ENCODE measurements at places on chromosomes 16 and 17.
A peak's percentile ranks its signal among the peaks of the same experiment; 100 is the strongest.

DNA sequence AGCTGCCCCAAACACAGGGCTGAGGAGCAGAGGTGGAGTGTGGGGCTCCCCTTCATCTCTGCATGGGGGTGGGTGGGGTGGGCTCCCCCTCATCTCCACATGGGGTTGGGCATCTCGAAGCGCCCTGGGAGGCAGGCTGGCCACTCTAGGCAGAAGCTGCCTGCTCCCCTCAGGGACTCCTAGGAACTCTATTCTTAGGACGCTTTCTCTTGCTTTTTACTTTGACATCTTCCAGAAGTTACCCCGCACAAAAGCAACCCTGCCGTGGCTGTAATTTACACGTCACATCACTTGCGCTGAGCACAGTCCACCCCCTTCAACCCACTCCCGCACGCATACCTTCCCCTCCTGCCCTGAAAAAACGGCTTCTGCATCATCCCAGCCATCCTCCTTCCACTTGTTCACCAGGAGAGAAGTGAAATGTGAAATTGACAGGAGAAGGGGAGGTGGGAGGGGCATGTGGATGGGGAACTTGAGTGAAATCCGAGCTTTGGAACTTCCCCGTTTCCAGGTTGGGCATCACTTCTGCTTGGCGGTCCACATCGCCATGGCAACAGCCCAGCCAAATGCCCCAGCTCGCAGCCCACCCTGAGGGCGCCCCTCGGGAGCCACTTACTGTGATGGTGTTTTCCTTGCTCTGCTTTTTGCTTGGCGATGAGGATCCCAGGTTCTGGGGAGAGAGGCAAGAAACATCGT, 53.7 kb upstream of the RCVRN start:
- DNase-seq, result no peak

GRCh38 chr16:15928261-15929104, 20.9 kb upstream of the ABCC1 start:
- DNase-seq, result no peak

DNA sequence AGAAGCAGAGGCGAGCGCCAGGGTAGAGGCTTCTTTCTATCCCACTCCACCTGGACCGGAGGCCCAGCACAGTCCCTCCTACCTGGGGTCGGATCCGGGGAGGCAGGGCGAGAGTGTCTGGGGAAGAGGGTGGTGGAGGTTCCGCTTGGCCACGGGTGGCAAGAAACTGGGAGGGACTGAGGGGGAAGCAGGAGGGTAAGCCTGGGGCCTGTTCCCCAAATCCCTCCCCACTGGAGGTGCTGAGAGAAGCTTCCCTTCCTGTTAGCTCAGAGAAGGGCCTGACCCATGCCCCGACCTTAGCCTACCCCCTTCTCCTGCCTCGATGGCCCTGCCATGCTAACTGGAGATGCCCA, 1.8 kb upstream of the TPPP3 start:
- DNase-seq, result peak; percentile 68

GRCh38 chr16:47667956-47668355, 206.8 kb downstream of the PHKB start:
- DNase-seq, result peak; percentile 11

- DNase-seq, result no peak
These were observed 3.3 kb upstream of the PRSS33 start for GRCh38 chr16:2790631-2791030.

GRCh38 chr17:8159032-8159400, 3.7 kb downstream of the VAMP2 start:
- peak; percentile 87 for DNase-seq

- no peak for DNase-seq
These were observed 5.1 kb upstream of the HEXIM1 start for GRCh38 chr17:45143094-45143670.

DNA sequence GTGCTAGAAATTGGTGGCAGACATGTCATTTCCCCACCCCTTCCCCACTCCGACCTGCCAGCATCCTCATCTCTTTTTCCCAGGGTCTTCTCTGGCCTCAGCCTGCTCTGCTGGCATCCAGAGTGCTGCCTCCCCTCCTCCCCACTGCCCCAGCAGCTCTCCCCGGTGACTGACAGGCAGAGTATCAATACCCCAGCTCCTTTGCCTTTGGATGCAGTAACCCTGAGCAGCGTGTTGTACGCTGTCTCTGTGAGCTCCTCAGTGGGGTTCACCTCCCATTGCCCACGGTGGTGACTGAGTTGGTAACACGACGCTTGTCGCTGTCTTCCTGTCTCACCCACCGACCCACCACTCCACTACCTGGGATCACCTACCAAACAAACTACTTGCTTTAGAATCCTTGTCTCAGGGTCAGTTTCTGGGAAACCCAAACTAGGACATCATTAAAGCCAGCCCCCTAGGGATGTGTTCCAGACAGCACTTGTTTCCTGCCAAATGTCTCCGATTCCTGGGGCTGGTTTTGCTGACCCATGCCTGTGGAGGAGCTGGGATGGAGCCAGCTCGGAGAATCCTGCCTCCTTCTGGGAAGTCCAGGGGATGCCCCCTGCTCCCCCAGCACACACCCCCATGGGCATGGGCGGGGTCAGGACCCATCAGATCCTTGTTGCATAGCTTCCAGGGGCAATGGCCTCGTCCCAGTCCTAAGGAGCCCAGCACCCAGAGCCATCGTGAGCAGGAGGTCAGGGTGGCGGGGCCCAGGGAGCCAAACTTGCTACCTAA, 8.3 kb upstream of the SBK1 start:
- peak; percentile 82 for DNase-seq

DNA sequence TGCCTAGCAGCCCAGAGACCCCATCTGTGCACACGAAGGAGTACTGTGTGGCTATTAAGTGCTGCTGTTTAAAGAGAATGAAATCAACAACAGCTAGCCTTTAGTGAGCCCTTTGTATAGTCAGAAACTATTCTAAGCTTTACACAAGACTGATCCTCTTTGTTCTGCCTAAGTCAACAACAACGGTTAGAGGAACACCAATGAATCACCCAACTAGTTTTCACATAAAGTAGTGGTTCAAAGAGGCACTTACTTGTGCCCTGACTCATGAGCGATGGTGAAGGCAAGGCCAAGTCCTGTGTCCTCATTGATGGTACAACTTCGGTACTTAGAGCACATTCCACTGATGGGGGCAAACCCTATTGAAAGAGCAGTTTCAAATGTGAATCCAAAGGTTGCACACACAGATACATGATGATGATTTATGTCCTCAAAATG, 75.8 kb downstream of the ADAMTS18 start:
- peak; percentile 92 for DNase-seq

- no peak for DNase-seq
These were observed 27.8 kb upstream of the TMEM220 start for GRCh38 chr17:10757647-10758046.

DNA sequence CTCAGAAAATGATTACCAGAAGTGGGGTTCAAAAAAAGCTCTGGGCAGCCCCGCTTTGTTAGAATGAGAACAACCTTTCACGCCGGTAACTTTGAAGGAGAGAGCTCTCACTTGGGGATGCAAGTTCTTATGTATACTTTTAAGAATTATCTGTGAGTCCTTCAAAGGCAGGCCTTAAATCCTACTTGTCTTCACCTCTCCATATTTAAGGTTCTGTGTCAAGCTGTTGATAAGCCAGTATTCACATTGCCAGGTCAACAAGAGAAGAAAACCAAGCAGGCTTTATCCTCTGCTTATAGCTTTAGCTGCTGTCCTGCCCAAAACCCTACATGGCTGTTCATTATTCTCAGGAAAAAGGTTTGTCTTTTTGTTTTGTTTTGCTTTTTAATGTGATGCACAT, 42.9 kb downstream of the CDRT4 start:
- DNase-seq, result no peak

GRCh38 chr16:83066011-83066410, 439.2 kb downstream of the CDH13 start:
- DNase-seq, result no peak

GRCh38 chr17:37047631-37048104, 98.9 kb downstream of the AATF start:
- peak; percentile 83 for DNase-seq

DNA sequence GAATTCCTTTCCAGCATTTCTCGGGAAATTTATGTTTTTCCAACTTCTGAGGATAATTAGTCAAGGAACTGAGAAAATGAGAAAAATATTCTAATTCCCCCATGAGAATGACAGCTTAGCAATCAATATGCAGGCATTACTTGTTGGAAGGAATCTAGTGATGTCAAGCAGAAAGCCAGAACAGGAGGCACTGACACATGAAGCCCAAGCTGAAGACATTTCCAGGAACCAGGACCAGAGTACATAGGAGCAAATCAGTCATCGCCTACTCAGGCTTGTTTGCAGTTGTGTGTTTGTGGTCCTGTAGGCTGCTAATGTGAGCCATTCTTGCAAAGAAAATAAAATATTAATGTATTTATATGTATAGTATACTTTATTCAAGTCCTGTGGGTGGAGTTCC, 89.7 kb downstream of the SALL1 start:
- no peak for DNase-seq

DNA sequence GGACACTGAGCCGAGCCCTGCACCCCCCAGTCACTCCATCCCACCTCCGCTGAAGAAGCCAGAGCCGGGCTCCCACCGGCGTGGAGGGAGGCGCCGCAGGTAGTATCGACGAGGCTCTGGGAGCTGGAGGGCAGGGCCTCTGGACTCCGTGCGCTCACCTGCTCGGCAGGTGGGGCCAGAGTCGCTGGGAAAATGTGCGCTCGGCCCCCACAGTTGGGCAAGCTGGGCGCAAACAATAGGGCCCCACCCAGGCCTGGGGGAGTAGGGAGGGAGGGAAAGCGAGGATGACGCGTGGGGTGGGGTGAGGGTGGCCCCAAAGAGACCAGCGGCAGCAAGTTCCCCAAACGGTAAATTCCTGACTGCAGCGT, 668 bp downstream of the JUP start:
- DNase-seq, result peak; percentile 46

DNA sequence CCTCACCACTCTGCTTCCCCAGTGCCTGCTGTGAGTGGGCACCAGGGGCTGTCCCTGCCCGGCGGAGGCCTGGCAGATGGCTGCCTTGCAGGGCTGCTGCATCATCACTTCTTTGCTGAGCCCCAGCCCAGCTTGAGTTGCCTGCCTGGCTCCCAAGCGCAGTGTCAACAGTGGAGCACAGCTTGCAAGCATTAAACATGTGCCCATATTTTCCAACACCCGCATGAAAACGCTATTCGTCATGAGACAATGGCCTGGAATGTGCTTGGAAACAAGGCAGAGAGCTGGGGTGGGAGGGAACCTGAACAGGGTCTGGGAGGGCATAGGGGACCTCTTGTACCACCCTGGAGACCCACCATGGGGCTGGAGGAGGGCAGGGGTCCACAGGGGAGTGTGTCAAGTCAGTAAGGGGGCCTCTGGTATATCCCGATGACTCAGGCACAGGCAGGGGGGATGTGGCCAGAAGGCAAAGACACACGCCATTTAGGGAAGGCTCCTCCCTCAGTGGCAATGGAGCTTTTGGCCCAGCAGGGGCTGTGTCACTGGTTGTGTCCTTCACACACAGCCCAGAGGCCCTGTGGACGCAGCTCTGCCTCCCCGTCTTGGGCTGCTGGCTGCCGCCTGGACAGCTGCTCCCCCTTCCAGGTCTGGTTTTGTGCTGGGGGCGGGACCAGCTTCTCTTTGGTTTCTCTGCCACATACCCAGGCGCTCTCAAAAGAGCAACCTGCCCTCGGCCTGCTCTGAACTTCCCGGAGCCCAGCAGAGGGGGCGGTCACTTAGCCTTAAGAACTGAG, 17.4 kb upstream of the MTSS2 start:
- DNase-seq, result peak; percentile 99

GRCh38 chr16:89506113-89506504, 2.1 kb upstream of the SPG7 start:
- no peak for DNase-seq

GRCh38 chr17:66397486-66397885, 95.1 kb downstream of the PRKCA start:
- peak; percentile 32 for DNase-seq

DNA sequence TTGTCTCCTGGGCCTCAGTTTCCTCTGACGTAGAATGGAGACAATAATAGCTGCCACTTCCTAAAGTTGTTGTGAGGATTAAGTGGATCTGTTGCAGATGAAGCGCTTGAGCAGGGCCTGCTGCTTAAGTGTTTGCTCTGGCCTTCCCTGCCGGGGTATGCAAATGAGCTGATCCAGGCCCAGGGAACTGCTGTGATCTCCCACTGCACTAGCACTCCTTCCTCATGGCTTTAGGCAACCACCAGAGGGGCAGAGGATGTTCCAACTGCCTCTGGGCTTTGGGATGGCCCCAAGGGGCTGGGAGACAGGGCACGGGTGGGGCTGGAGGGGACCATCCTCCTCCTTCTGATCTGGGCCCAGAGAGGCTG, 6.2 kb downstream of the SBK1 start:
- DNase-seq, result peak; percentile 47

GRCh38 chr16:67988675-67989074, 8.4 kb upstream of the DPEP3 start:
- DNase-seq, result no peak

GRCh38 chr16:11170696-11171447, 85.1 kb downstream of the SOCS1 start:
- peak; percentile 84 for DNase-seq

GRCh38 chr17:13825526-13826040, 223.9 kb upstream of the HS3ST3A1 start:
- no peak for DNase-seq

DNA sequence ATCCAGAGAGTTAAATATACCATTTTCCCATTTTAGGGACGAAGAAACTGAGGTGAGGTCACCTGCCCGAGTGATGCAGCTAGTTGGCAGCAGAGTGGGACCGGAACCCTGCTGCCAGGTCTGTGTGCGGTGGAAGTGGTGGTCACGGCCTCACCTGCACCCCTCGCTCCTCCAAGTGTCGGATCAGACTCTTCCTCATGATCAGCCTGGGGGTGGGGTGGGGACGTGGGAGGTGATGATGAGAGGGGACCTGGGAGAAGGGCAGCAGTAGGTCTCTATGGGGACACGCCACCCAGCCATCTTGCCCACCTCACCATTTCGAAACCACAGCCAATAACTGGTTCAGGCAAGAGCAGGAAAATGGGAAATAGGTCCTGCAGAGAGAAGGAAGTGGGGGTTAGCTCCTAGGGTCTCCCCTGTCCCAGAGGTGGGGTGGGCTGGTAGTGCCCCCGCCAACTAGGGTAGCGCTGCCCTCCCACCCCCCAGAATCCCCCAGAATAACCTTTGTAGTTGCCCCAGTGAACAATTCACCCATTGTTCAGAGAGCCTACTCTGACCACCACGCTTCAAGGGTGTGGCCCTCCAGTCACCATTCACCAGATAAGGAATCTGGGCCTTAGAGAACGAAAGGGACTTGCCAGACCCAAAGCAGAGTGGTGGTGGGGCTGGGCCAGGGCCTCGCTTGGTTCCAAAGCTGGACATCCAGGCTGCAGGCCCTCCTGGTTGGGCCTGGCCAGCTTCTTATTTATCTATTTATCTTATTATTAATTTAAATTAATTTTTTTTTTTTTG, 5.1 kb downstream of the GDPD3 start:
- DNase-seq, result no peak

GRCh38 chr17:56125830-56126819, 27.1 kb upstream of the ANKFN1 start:
- DNase-seq, result peak; percentile 41

GRCh38 chr17:61508912-61509311, 56.7 kb downstream of the TBX4 start:
- DNase-seq, result no peak

GRCh38 chr17:18064053-18064452, 23.7 kb upstream of the DRG2 start:
- DNase-seq, result no peak

Measured in osteoblast (primary cell).